Left forelimb (tissue), 1 donor: ENCODE measurements at places on chromosomes 1 and 21.

- DNase-seq = no peak
Measured at GRCh38 chr1:230068952-230069684, 2.1 kb downstream of the GALNT2 start.

DNA sequence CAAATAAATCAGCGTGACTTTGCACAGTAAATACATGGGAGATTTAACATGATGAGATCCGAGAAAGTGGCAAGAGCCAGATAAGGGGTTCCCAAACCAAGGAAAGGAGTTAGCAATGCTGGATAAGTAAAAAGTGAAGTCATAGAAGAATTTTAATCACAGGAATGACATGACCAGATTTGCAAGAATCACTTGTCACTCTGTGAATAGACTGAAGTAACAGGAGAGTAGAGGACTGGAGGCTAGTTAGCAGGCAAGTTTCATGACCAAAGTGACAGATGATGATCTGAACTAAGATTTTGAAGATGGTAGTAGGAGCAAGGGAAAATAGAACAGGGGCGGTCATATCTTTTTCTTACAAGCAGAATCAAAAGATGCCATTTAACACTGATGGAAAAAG lies 8.4 kb downstream of the CFH start:
- no peak for DNase-seq

DNA sequence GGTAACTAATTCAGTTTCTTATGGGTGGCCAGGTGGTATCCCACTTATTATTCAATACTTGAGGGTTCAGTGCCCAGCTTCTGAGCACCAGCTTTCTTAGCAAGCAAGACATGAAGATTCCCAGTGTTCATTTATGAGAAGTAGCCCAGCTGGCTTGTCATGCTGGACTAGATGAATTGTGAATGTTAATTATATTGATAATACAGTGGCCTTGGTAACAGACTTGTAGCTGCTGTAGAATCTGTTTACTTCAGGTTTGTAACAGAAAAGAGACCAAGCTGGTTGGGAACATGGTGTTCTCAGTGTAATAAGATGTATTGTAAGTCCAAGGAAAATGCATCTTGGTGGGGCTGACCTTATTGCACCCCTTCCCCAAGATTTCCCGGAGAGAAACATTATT lies 10.1 kb downstream of the AHCYL1 start:
- no peak for DNase-seq

- no peak for DNase-seq
Measured at GRCh38 chr1:196680107-196680506, 28.3 kb downstream of the CFH start.

DNA sequence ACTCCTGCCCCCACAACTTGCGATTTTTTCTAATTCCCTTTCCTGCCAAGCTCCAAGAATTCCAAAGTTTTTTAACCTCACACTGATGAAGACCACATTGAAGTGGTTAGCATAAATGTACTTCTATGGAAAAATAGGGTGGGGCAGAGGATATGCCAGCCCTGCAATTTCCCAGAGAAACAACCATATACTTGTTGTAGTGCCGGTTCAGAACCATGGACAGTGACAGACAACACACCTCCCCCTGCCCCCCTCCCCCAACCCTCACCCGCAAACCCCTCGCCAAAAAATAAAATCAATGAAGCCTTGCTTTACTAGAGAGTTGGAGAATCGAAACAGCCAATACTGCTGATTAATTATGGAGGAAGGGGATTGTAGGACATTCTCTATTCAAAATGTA lies 109.5 kb upstream of the GRIK3 start:
- peak; percentile 45 for DNase-seq

GRCh38 chr1:212328248-212328647 lies 43.0 kb downstream of the PPP2R5A start:
- no peak for DNase-seq

DNA sequence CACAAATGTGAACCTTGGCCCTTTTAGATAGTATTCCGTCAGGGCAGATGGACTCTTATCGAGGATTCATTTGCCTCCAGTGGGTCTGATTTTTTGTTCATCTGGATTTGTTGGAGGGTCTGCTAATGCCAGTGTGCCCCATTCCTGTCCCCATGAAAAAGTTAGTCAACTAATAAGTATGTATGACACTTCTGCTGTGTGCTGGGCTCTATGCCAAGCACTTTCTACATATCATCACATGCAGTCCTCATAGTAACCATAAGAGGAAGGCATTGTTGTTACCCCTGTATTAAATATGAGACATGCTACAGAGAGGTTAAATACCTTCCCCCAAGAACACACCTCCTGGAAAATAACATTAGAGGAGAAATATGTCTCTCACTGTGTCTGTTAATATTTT lies 46.6 kb upstream of the MAB21L3 start:
- no peak for DNase-seq

GRCh38 chr1:207817778-207818751 lies 66.2 kb downstream of the CD46 start:
- DNase-seq = peak; percentile 49

DNA sequence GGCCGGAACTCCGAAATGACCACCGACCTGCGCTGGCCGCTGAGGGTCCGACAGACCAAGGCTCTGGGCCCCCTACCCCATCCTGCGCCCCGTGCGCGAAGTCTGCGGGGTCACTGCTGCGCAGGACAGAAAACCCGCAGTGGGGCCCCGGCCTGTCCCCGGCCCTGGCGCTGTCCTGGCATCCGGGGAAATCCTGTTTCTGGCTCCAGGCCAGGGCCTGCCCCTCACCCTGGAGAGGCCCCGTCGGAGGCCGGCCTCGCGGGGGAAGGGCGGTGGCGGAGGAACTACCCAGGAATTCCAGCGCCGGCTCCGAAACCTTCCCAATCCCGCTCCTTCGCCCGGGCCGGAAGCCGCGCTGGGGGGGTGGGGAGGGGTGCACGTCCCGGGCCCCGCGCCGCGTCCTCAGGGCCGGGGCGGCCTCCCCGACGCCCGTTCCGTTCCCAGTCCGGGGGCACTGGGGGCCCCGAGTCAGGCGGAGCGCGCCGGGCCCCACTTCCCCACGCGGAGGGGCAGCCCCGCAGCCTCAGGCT lies 77.0 kb downstream of the MORN1 start:
- DNase-seq = peak; percentile 85

- no peak for DNase-seq
Measured at GRCh38 chr21:40990366-40990765, 143.4 kb upstream of the DSCAM start.

- DNase-seq = no peak
Measured at GRCh38 chr21:14376854-14377253, 6.1 kb downstream of the HSPA13 start.

DNA sequence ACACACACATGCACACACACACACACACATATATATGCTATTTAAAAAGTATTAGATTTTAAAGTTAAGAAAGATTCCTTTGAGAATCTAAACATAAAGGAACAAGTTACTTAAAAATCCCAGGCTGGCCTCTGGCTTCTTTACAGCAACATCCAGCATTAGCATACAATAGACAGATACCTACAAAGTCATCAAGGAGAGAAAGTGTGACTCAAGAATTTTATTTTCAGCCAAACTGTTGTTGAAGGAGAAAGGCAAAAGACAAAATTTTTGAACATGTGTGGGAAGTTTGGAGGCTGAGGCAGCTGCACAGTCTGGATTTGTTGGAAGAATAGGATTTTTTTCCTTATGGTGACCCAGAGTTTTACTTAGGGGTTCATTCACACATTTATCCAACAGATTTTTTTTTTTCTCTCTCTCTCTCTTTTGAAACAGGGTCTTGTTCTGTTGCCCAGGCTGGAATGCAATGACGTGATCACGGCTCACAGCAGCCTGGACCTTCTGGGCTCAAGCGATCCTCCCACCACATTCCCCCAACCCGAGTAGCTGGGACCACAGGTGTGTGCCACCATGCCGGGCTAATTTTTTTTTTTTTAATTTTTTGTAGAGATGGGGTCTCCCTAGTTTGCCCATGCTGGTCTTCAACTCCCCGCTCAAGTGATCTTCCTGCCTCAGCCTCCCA lies 24.0 kb upstream of the SPOCD1 start:
- DNase-seq = no peak

DNA sequence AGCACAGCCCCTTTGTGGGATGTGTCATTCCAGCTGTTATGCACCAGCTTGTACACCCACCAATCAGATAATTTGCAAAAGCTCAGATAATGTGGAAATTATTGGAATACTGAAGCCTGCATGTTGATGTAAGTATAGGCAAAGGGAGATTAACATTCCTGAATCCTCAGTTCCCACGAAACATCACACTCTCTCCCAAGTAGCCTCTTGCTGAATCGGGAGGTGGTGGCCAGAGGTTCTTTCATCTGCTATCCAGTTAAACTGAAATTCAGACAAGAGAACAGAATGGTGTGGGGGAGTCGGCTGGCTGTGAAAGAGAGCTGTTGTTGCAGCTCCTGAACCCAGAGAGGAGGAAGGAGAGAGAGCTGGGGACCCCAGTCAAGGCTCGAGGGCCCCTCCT lies 170.9 kb downstream of the ZBTB18 start:
- DNase-seq = no peak

DNA sequence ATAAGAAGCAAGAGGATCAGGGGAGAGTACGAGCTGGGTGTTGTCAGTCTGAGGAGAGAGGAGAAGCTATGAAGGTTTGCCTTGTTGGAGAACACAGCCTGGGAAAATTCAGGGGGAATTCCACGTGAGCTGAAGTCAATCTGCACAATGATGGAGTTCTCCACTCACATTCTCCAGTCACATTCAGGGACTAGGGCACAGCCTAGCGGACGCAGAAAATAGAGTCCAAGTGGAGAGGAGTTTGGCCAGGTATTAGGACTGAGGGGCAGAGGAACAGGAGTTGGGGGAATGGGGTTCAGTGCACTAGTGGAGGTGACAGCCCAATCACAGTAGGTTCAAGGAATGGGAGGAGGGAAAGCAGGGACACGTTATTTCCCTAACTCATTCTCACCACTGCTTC lies 124.0 kb downstream of the KCNH1 start:
- no peak for DNase-seq

DNA sequence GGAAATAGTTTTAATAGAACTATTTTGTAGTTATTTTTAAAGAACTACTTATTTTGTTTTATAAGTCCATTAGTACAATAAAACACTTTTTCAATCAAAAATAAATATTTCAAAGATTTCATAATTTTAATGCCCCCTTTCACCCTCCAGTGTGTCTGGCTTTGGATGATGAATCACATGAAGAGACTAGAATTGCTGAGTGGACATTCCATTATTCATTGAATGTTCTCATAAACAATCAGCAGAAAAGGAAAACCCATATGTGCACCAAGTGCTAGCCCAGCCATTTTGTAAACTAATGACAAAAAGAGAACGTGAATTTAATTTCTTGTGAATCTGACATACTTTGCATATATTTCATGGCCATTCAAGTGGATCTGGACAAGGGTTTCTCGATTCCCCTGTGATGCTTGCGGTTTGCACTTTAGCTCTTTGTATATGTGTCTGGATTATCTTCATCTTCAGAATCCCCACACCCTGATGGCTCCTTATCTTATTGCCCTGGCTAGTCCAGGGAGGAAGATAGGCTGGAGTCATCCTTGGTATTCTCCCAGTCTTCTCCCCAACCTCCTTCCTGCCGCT lies 20.7 kb upstream of the CHIA start:
- DNase-seq = no peak

GRCh38 chr1:243927381-243927780 lies 77.3 kb upstream of the AKT3 start:
- no peak for DNase-seq
